Kidney (tissue), 22 donors: ENCODE measurements at places on chromosomes 5 and 9.
A peak's percentile ranks its signal among the peaks of the same experiment; 100 is the strongest.

DNA sequence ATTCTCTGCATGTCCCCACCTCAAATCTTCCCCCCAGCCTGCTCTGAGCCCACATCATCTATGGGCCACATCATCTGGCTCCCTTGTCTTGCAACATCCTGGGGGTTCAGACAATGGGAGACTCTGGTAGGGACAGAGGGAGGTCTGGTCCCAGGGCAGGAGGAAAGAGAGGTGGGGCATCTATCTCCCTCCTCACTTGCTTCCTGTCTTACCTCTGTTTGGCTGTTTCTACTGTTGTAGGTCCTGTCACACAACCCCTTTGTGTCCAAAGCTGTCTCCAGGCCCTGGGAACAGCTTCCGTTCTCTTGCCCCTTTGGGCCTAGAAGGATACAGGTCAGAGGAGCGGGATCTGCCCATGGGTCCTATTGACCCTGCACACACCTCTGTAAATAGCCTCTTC, 227.2 kb downstream of the NSG2 start:
- DNase-seq, result no peak

GRCh38 chr5:143217065-143217803, 186.3 kb downstream of the NR3C1 start:
- peak; percentile 34 for DNase-seq

DNA sequence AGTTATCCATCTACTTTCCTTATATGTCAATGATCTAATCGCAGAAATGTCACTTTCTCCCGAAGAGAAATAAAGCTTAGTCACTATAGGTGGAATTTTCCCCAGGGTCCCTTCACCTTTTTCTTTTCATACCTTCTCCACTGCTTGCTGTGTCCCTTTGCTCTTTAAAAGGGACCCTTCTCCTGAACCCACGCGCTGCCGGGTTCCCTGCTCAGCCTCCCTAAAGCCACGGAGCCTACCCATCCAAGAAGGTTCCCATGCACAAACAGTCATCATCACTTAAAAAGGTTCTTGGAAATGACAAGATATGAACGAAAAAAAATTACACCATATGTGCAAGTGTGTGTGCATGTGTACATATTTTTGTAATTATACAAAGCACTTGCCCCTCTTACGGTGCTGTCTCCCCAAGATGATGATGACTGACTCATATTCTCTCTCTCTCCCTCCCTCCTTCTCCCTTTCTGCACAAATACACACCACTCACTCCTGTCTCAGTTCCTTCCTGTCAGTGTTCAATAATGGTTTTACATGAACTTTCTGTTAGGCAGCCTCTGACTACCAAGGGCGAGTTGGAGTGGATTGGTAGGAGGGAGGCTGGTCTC, 1.5 kb upstream of the PTPRD start:
- DNase-seq, result no peak

DNA sequence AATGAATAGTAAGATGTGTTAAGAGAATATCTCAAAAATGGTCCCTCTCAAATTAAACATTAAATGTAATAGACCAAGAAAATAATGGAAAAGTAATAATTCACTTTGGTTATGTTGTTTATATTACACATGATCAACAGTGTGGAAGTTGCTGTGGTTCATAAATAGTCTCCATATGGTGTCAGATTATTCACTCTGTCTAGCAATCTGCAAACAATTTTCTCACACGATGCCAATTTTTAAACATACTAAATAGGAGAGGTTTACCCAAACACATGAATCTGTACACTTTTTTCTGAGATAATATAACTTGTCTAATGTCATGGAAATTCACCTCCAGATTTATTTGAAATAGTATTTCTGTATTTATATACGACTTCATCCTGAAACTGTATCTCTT, 217.4 kb upstream of the FBXL7 start:
- DNase-seq, result no peak

- DNase-seq, result no peak
Measured at GRCh38 chr9:80552931-80553330, 981.2 kb downstream of the TLE4 start.

DNA sequence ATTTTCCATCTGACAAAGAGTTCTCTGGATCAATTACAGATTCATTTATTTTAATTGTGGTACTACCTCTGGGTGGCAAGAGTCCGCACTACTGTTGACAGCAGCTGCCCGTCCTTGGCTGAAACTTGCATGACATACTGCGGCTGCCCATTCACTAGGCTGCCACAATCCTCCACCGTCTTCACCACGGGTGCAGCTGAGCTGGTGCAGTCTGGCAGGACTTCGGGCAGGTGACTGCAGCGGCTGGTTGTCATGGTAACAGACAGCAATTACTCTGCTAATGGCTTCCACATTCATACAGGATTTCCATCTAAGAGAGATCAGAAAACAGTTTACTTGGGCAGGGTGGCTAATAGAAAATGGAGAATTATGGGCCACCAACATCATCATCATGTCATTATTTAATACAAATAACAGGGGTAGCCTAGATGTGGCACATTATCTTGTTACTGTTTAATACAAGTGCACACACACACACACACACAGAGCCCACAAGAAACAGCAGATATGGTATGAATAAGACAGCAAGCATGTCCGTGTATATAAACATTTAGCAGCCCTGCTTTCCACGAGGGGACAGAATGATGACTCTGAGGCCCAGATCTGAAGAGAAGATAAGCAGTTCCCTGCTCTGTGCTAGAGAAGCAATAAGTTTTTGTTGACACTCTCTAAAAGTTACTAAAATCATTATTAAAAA, 112.3 kb downstream of the MARCHF3 start:
- DNase-seq, result no peak

- DNase-seq, result peak; percentile 26
Measured at GRCh38 chr5:378301-378891, 56.9 kb downstream of the AHRR start.

- DNase-seq, result no peak
Measured at GRCh38 chr9:20670395-20670794, 13.7 kb upstream of the FOCAD start.

DNA sequence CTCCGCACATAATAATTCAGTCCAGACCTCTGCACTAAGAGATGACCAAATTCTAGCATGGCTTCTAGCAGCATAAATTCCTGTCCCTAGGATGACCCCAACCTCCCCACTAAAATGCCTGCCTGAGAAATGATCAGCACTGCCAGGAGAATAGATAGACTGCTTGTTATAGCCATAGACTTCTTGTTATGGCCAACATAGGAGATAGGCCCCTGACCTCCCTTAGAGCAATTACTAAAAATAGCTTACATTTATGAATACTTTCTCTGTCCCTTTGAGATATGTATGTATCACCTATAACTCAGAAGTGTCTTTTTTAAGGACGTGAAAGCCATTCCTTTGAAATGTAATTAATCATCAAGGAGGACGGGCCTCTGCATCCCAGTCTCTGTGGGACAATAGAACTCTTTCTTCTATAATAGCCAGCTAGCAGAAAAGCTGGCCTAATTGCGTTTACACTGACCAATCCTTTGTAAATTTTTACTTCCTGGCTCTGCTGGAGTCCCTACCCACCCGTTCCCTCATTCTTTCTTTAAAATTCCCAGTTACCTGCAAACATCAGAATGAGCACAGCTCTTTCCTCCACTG, 1002.7 kb downstream of the CDH18 start:
- DNase-seq, result no peak

DNA sequence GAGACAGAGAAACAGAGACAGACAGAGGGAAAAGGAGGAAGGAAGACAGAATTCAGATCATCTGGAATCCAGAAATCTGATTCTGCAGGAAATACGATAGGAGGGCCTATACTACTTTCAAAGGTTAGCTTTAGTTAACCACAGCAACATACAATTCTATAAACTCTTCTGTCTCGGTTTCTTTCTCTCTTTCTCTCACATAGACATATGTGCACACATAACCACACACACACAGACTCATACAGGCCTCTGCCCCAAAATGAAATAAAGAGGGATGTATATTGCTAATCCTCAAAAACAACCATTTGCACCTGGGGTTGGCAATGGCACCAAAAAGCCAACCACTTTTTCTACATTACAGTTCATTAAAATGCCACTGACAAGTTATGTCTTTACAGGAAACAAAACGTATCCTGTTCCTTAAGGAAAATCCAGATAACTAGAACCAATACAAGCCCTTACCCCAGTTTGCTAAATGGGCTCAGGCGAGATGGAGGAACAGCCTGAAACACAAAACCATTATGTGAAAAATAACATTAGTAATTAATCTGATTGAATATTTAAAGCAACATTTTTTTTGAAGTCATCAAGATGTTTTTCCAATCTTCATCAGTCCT, 372.3 kb upstream of the CCNH start:
- DNase-seq, result no peak

DNA sequence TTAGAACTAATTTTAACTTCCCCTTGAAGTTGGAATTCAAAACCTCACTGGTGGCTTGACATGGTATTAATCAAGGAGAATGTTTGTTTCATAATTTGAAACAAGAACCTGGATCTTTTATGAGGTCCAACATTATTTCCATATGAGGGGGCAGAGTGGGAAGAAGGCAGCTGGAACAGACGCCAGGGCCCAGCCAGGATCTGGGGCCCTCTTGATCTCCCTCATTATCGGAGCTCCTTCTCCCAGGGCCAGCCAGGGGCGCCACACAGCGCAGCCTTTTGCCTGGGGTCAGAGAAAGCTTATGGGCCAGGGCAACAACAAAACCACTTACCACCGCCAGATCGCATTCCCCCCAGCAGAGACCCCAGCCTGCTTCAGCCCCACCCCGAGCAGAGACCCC, 27.1 kb upstream of the NKD2 start:
- no peak for DNase-seq

DNA sequence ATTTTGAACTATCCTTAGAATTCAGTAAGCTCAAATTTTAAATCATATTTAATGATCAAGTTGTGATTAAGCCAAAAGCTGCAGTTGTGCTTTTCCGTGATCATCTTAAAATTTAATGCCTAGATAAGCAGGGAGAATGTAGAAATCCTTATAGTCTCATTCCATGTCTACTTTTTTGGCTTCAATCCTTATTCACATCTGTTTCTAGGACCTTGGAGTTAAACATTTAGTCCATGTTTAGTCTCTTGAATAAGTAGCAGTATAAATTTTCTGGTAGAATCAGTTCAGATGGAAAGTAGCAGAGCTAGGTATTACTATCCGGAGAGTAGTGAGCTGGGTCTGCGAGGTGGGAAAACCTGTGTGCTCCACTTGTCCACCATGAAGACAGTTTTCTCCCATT, 59.3 kb upstream of the RIOK2 start:
- DNase-seq, result no peak

GRCh38 chr5:157835041-157835440, 23.9 kb downstream of the CLINT1 start:
- no peak for DNase-seq

- peak; percentile 96 for DNase-seq
Measured at GRCh38 chr9:136400038-136400834, at the start of gene SNAPC4. Gene SNAPC4 (minus strand): TSS chr9:136400170. CDS start chr9:136398428, 1,742 bp downstream.

DNA sequence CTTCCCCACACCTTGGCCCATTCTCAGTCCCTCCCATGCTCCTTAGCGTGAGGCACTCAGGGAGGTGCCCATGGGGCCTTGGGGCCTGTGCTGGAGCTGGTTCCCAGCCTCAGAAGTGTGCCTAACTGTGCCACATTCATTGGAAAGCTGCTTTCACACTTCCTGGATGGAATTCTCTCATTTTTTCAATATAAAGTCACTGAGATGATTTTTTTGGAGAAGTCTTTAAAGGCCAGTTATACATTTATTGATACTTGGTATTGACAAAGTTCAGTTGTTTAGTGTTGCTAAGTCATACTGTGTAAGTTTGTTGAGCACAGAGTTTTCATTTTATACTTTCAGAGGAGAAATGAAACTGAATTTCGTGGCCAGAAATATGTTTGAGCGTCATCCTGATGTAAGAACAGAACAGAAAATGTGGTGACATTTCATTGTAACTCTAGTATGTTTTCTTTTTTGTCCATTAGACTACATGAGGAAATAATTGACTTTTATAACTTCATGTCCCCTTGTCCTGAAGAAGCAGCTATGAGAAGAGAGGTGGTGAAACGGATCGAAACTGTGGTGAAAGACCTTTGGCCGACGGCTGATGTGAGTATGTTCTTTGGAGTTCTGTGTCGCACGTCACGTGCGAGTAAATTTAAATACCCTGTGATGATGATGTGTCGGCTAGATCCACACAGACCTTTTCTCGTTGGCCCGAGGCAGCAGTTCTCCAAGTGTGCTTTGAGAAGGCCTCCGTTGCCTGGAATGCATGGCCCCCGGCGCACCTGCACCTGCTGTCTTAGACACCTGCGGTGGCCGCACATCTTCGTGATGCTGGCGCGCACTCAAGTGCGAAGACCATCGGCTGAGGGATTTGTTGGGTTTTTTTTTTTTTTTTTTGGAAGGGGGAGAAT, 24.1 kb downstream of the TENT4A start:
- DNase-seq, result no peak

DNA sequence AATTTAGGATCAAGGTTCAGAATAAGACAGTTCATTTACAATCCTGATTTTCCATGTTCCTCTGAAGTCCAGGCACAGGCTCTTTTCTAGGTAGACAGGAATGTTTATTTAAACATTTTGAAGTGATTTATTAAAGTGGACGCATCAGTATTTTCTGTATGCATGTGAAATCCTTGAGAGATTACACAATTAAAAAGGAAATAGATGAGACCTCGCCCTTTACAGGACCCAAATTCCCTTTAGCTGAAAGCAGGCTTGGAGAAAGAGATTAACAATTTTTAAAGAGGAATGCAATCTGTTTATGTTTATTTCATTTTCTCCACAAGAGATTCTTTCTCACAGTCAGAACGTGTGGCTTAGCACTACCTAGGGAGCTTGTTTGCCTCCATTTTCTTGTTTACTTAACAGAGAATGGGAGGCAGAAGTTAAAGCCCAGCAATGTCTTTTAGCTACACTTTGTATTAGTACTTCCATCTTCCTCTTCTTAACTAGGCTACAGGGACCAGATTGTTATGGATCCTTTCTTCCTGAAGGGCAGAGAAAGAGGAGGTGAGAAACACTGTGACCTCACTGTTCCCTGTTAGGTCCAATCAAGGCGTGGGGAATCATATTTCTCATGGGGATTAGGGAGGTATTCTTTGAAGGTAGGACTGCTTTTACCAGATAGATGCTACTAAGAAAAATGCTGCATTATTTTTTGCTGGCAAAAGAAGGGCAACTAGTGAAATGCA, 416.0 kb downstream of the SH3GL2 start:
- no peak for DNase-seq
